Activated naive CD8-positive, alpha-beta T cell treated with anti-CD3 and anti-CD28 coated beads for 36 hours (primary cell): ENCODE measurements at places on chromosomes 4 and X. TPM values are rescaled to one million over a fixed set of nuclear protein-coding genes. Genes with fewer than 3 reads are reported as not detected.

The SEC31A gene
- 88.3 TPM for total RNA-seq

The NPNT gene
- not detected for total RNA-seq

The CACNA1F gene
- total RNA-seq, result 0.85 TPM

The PRKG2 gene
- 0.12 TPM for total RNA-seq

The INTS6L gene
- total RNA-seq, result 17.2 TPM

The TRIM75 gene
- total RNA-seq, result not detected

The CLDN2 gene
- not detected for total RNA-seq

The NPY1R gene
- not detected for total RNA-seq

DNA sequence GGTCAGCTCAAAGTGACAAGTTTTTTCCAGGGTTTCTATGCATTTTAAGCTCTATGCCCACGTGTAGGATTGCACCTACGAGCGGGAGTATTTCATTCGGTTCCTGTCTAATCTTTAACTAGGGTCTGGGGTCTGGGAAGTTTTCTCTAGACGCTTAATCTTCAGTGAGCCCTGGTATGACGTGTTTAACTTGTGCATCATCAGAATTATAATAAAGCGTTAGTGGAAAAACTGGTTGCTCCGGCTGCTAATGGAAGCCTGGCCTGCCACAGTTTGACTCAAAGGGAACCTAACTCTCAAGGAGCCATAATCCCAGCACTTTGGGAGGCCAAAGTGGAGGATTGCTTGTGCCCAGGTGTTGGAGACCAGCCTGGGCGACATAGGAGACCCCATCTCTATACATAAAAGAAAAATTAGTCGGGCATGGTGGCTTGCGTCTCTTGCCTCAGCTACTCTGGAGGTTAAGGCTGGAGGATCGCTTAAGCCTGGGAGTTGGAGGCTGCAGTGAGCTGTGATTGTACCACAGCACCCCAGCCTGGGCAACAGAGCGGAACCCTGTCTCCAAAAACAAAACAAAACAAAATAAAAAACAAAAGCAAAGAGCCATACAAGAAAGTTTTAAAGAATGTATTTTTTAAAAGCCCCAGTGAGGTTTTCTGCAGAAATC lies 30.2 kb downstream of the ARSD start:
- H3K4me3 ChIP-seq, result no peak overlapping the region
- H3K27ac ChIP-seq, result no peak overlapping the region
- no peak for DNase-seq
- H3K4me1 ChIP-seq, result peaks cover 3% of the 10 kb centered on the region
- peaks cover 4% of the 10 kb centered on the region for H3K27me3 ChIP-seq

- H3K4me3 ChIP-seq, result no peak overlapping the region
- H3K4me1 ChIP-seq, result no peaks in the 10 kb centered on the region
- H3K27ac ChIP-seq, result no peak overlapping the region
- H3K27me3 ChIP-seq, result no peaks in the 10 kb centered on the region
- no peaks in the 10 kb centered on the region for H3K36me3 ChIP-seq
Observed at GRCh38 chrX:146433771-146434170, 375.8 kb upstream of the CXorf51B start.

DNA sequence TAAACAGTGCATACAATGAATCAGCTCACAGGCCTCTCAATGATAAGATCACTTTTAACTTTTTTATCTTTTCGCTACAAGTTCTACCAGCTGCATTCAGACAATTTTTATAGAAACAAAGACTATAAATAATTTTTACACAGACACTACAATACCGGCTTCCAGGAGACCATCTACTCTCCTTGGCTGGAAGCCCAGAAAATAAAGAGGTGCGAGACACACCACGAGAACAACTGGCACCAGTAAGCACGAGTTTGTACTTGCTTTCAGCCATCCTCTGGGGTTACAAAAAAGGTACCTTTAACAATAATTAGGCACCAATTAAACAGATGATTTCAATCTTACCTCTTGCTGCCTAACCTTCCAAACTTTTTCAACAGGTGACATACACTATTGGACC lies 11.2 kb upstream of the PRDX4 start:
- no peak overlapping the region for H3K4me3 ChIP-seq
- peaks cover 4% of the 10 kb centered on the region for H3K4me1 ChIP-seq
- no peaks in the 10 kb centered on the region for H3K27me3 ChIP-seq
- DNase-seq, result no peak
- no peaks in the 10 kb centered on the region for H3K36me3 ChIP-seq

GRCh38 chr4:138609943-138610350 lies 367.8 kb upstream of the SLC7A11 start:
- no peak for DNase-seq
- no peaks in the 10 kb centered on the region for H3K4me1 ChIP-seq
- no peaks in the 10 kb centered on the region for H3K27me3 ChIP-seq
- H3K27ac ChIP-seq, result no peak overlapping the region
- H3K4me3 ChIP-seq, result no peak overlapping the region

GRCh38 chr4:123555807-123556273 lies 159.2 kb downstream of the SPRY1 start:
- H3K4me1 ChIP-seq, result peaks cover 6% of the 10 kb centered on the region
- no peak overlapping the region for H3K4me3 ChIP-seq
- no peak for DNase-seq
- no peak overlapping the region for H3K27ac ChIP-seq
- H3K36me3 ChIP-seq, result no peaks in the 10 kb centered on the region
- H3K27me3 ChIP-seq, result peaks cover 3% of the 10 kb centered on the region

DNA sequence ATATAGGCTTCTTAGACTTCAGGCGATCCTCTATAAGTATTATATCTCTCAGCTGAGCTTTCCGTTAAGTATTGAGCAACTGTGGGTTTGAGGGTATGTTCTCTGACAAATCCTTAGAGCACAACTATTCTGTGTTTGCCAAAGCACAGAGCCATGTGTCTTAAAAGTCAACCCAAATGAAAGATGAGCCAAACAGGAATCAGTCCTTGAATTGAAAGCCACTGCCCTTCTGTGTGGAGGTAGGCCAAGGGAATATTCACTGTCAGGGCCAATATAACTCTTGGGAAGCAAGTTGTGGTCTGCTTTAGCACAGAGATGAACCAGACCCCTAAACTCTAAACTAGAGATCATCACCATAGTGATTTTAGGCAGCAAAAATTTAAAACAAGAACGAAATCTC lies 164.0 kb downstream of the STAG2 start:
- no peaks in the 10 kb centered on the region for H3K36me3 ChIP-seq
- H3K27ac ChIP-seq, result no peak overlapping the region
- no peak overlapping the region for H3K4me3 ChIP-seq
- no peaks in the 10 kb centered on the region for H3K4me1 ChIP-seq
- no peak for DNase-seq

- H3K4me3 ChIP-seq, result no peak overlapping the region
- no peaks in the 10 kb centered on the region for H3K4me1 ChIP-seq
- DNase-seq, result peak; percentile 16
- H3K27ac ChIP-seq, result no peak overlapping the region
- peaks cover 4% of the 10 kb centered on the region for H3K36me3 ChIP-seq
Observed at GRCh38 chr4:14749910-14750309, 252.4 kb upstream of the CPEB2 start.

DNA sequence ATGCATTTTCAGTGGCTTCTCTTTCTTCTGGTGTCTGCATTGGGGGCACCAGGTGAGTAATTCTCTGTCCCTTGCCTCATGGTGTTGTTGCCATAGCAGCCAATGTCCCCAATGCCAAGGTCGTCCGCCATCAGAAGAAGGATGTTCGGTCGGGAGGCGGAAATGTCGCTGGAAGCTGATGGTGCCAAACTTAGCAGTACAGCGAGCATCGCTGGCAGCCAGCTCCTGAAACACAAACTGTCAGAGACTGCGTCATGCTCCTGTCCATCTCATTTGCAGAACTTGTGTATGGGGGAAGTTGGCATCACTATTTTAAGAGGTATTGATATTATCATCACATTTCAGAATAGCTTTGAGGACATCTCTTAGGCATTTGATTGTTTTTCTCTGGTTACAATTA lies 29.1 kb upstream of the ARSD start:
- H3K27ac ChIP-seq, result no peak overlapping the region
- no peaks in the 10 kb centered on the region for H3K36me3 ChIP-seq
- no peaks in the 10 kb centered on the region for H3K27me3 ChIP-seq
- H3K4me1 ChIP-seq, result no peaks in the 10 kb centered on the region

DNA sequence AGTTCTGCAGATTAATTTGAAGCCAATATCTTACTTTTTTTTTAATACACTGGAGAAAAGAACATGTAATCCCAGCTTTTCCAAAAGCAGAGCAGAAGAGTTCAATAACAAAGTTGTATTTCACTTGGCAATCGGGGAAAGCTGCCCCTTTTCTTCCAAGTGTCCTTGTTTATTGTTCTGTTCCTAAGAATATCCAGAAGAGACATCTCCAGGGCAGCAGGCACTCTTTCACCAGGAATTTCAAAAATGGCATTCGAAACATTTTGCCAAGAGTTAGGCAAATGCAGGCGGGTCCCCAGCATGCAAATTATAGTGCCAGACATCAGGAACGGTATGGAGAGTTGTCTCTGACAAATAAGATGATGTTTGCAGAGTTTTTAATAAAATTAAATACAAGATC lies 494.5 kb downstream of the BCOR start:
- no peak overlapping the region for H3K4me3 ChIP-seq
- peaks cover 2% of the 10 kb centered on the region for H3K36me3 ChIP-seq
- DNase-seq, result no peak
- peaks cover 4% of the 10 kb centered on the region for H3K27me3 ChIP-seq
- H3K27ac ChIP-seq, result no peak overlapping the region
- no peaks in the 10 kb centered on the region for H3K4me1 ChIP-seq

GRCh38 chr4:98515470-98515809 lies 143.0 kb downstream of the TSPAN5 start:
- no peaks in the 10 kb centered on the region for H3K27me3 ChIP-seq
- H3K27ac ChIP-seq, result no peak overlapping the region
- H3K4me3 ChIP-seq, result no peak overlapping the region
- peaks cover 41% of the 10 kb centered on the region for H3K4me1 ChIP-seq
- peaks cover 13% of the 10 kb centered on the region for H3K36me3 ChIP-seq
- DNase-seq, result no peak

GRCh38 chr4:112451831-112452230 lies 64.1 kb downstream of the NEUROG2 start:
- no peak for DNase-seq
- no peaks in the 10 kb centered on the region for H3K36me3 ChIP-seq
- no peaks in the 10 kb centered on the region for H3K4me1 ChIP-seq
- no peak overlapping the region for H3K4me3 ChIP-seq
- H3K27ac ChIP-seq, result no peak overlapping the region

DNA sequence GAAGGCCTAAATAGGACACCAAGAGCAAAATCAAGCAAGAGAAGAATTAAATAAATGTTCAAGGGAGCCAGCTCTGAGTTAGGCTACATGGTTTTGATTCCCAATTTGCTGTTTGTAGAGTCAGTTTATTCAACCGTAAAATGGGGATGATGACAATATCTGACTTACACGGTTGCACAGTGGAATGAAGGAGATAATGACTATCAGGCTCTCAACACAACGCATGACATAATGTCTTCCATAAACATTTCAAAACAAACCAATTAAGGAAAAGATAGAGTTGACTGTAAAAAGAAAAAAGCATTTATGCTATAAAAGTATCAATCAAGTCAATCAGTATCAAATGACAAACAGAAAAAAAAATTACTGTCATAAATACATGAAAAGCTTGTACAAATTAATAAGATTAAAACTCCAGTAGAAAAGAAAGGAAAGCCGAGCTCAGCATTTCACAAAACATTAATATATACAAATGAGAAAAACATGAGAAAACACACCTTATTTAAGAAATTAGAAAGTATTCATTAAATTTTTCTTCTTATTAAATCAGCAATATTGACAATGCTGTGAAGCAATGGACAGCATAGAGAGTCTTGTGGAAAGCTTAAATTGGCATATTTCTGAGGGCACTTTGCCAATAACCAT lies 179.0 kb downstream of the SCFD2 start:
- no peaks in the 10 kb centered on the region for H3K27me3 ChIP-seq
- no peak overlapping the region for H3K27ac ChIP-seq
- no peak overlapping the region for H3K4me3 ChIP-seq
- DNase-seq, result no peak

GRCh38 chrX:19370061-19370460 lies 26.3 kb downstream of the PDHA1 start:
- no peak overlapping the region for H3K4me3 ChIP-seq
- peaks cover 3% of the 10 kb centered on the region for H3K4me1 ChIP-seq
- H3K27ac ChIP-seq, result no peak overlapping the region
- DNase-seq, result no peak
- H3K36me3 ChIP-seq, result peaks cover 17% of the 10 kb centered on the region

DNA sequence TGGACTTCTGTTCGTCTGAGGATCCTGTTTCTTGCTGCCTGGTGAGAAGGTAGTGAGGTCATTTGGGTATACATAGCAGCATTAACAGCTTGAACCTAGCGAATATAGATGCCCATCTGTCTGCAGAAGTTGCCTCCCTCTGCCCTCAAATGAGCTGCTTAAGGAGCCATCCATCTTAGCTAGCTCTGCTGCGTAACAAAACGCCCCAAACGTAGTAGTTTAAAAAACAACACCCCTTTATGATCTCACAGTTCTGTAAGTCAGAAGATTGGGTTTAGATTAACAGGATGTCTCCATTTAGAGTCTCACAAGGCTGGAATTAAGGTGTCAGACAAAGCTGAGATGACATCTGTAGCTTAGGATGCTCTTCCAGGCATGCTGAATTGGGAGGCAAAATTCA lies 185.3 kb downstream of the DHRSX start:
- DNase-seq, result no peak
- H3K27ac ChIP-seq, result no peak overlapping the region
- peaks cover 26% of the 10 kb centered on the region for H3K36me3 ChIP-seq
- peaks cover 4% of the 10 kb centered on the region for H3K4me1 ChIP-seq
- H3K27me3 ChIP-seq, result no peaks in the 10 kb centered on the region

DNA sequence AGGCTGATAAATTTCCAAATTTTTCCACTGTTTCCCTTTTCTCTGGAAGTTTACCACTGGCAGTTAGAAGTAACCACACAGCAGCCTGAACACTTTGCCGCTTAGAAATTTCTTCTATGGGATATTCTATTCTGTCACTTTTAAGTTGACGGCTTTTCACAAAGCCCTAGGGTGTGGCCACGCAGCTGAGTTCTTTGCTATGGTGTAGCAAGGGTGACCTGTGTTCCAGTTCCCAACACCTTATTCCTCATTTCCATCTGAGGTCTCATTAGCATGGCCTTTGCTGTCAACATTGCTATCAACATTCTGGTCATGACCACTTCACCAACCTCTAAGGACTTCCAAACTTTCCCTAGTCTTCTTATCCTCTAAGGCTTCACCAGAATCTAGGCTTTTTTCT lies 45.4 kb upstream of the NFKB1 start:
- peaks cover 6% of the 10 kb centered on the region for H3K36me3 ChIP-seq
- H3K27ac ChIP-seq, result no peak overlapping the region
- peaks cover 7% of the 10 kb centered on the region for H3K4me1 ChIP-seq
- no peak overlapping the region for H3K4me3 ChIP-seq
- H3K27me3 ChIP-seq, result no peaks in the 10 kb centered on the region

DNA sequence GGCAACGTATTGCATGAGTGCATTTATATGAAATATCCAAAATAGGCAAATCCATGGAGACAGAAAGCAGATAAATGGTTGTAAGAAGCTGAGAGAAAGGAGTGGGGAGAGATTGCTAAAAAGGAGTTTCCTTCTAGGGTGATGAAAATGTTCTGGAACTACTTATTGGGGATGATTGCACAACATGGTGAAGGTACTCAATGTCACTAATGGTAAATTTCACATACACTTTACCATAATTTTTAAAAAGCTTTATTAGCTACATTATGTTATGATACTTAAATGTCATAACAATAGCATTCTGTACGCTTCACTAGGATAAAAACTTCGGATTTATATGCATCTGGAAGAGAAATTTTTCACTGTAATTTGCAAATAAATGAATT lies 56.7 kb upstream of the WDR19 start:
- no peaks in the 10 kb centered on the region for H3K4me1 ChIP-seq
- no peak overlapping the region for H3K4me3 ChIP-seq
- DNase-seq, result no peak
- H3K36me3 ChIP-seq, result peaks cover 16% of the 10 kb centered on the region
- H3K27ac ChIP-seq, result no peak overlapping the region

- no peaks in the 10 kb centered on the region for H3K4me1 ChIP-seq
- no peaks in the 10 kb centered on the region for H3K27me3 ChIP-seq
- H3K4me3 ChIP-seq, result no peak overlapping the region
Observed at GRCh38 chrX:18406531-18407266, 18.7 kb upstream of the CDKL5 start.
